ENCODE measurements at places on chromosomes 2 and 18.
A peak's percentile ranks its signal among the peaks of the same experiment; 100 is the strongest.

GRCh38 chr2:221235941-221236340 is 336.2 kb downstream of the EPHA4 start:
- no peak for DNase-seq

DNA sequence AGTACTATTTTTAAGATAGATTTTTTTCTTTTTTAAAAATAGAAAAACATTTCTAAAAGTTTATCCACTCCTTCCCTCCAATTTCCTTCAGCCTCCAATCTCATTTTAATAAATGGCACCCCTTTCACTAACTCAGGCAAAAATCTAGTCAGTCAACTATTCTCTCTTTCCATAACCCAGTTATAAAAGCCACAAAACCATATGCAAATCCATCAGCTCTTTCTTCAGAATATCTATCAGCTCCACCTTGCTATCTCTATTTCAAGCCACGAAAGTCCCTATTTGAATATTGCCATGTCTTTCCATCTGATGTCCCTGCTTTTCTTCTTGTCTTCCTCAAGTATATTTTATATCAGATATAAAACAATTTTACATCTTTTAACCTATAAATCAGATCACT is 397.1 kb downstream of the ERBB4 start:
- DNase-seq, result no peak

DNA sequence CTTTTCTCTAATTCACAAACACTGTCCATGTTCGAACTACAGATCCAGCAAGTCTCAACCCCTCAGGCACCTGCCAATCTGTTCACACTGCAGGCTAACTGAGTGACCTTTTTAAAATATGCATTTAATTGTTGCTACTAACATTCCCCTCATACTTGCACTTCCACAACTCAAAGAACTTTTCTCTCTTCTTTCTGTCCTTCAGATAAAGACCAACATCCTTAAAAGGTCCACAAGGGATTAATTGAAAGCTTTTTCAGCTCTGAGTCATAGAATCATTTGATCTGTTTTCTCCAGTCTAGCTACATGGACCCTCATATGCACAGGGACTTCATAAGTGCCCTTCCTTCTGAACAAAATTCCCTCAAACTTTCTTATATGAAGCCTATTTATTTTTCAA is 1321.2 kb downstream of the DPP10 start:
- DNase-seq, result no peak

- no peak for DNase-seq
These were observed 8.3 kb downstream of the PXDN start for GRCh38 chr2:1736045-1736444.

DNA sequence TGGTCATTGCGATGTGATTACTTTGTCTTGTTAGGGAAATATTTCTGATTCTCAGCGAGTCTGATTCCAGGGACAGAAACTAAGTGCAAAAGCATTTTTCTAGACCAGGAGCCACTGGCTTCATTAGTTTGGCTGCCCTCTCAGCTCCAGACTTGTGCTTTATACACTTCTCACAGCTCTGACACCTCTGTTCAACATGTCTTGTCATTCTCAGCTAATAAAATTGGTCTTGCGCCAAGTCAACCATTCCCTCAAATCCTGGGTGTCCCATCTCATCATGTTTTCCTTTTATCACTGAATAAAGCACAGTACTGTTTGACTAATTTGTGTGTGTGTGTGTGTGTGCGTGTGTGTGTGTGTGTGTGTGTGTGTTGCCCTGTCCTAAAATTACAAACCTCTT is 215.5 kb upstream of the EPHA4 start:
- no peak for DNase-seq

GRCh38 chr2:124804014-124804940 is 779.2 kb downstream of the CNTNAP5 start:
- no peak for DNase-seq

DNA sequence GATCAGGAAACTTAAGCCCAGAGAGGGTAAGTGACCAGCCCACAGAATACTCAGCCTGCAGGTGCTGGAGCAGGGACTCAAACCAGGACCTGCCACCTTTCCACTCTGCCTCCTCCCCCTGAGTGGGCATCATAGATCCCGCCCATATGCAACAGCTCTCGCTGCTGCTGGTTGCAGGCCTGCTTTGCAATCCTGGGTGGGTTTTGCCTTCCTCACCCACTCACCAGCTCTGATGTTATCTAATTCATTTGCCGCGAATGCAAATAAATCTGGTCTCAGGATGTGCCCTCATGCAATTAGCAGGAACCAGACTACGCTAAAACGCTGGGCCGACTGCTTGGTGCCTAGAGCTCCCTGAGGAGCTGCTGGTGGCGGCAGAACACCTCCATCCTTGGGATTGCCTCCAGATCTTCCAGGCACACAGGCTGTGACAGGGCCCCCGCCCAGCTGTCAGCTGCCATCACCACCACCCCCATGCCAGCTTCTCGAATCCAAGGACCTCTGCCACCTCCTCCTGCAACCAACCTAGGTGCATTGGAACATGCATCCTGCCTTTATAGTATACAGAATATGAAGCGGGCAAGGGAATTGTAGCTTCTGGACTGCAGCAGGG is 28.8 kb downstream of the CNGA3 start:
- DNase-seq, result no peak

- no peak for DNase-seq
These were observed 58.4 kb downstream of the PHLPP1 start for GRCh38 chr18:62773691-62774090.

DNA sequence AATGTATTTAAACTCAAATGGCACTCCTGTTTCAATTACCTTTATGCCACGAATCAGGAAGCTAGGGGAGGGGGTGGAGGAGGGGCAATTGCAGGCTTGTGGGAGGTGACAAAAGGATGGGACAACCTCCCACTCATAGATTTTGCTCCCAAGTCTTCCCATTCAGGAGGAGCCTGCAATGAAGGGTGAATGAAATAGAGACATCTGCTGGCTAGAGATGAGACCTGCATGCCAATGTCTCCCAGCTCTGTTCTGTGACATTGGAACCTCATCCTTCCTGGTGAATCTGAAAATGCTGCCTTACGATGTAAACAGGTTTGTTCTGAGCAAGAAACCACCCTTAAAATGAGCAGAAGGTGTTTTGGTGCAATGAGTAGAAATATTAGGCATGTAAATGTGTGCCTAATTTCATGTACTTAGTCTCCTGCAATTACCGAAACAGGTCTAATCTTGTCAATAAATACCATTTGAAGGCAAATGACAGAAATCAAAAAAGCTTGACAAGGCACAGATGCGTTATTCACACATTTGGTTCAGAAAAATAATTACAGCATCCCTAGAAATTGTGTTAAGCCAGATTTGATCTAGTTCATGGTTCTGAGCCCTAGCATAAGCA is 2.7 kb upstream of the PID1 start:
- no peak for DNase-seq

DNA sequence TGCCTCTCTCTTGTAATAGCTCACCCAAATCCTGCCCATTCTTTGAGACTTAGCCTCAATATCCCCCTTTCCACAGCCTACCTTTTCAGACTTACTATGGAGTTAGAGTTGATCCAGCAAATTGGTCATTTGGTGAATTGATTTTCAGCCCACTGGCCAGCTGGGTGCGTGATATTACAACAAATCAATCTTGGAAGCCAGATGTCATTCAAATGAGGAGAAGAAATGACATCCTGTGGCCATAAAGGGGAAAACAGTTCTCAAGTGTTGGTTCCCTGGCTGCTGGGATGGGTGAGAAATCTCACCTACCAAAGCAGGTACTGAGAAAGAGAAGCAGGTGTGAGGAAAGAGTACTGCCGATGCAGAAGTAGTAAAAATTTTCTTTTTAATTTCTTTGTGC is 36.7 kb upstream of the FOXI3 start:
- DNase-seq, result no peak

GRCh38 chr2:240567872-240568677 is at the start of gene RNPEPL1:
TSS of gene RNPEPL1 (plus strand) at chr2:240568484. CDS start at chr2:240568587, 103 bp downstream.
- no peak for DNase-seq

DNA sequence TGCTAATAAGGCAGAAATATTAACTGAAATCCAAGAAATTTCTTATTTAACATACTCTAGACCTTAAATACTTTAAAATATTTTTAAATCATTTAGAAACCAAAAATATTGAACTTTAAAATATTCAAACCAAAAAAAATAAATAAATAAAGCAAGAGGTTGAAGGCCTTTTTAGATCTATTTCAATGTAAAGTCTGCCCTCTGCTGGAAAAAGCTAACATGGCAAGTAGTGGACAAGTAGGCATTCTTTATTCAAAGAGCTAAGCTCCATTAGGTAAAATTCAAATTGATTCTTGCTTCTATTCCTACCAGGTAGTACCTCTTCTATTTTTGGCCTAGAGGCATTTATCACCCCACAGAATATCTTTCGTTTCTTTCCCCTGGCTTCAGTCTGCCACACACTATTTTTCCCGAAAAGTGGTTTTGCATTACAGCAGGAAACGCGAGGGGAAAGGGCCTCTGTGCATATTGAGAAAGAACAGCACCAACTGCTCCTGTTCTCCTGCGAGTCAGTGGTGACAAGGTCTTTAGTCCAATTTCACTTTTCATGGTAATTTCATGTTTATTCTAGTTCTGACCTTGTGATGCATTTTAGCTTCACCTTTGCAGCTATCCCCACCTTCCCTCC is 20.4 kb downstream of the IFIH1 start:
- DNase-seq, result peak; percentile 19

DNA sequence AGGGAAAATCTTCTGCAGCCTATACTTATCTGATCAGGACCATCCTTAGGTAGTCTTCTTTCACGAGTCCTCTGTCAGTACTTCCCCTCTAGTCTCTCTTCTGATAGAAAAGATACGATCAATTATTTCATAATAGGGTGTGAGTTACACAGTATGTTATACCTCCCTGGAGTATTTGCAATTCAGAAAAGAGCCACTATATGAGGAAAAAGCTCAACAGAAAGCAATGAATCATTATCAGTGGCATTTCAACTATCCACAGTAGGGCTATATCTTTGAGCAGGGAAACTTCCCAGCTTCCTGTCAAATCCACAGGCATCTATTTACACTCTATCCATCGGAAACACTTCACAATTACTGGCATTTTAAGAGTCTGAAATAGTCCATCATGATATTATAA is 105.3 kb upstream of the ACVR2A start:
- DNase-seq, result no peak

- DNase-seq, result no peak
These were observed 1.6 kb downstream of the CRIM1 start for GRCh38 chr2:36356990-36357846.

- DNase-seq, result no peak
These were observed 172.1 kb downstream of the ANKRD44 start for GRCh38 chr2:197138506-197138905.

DNA sequence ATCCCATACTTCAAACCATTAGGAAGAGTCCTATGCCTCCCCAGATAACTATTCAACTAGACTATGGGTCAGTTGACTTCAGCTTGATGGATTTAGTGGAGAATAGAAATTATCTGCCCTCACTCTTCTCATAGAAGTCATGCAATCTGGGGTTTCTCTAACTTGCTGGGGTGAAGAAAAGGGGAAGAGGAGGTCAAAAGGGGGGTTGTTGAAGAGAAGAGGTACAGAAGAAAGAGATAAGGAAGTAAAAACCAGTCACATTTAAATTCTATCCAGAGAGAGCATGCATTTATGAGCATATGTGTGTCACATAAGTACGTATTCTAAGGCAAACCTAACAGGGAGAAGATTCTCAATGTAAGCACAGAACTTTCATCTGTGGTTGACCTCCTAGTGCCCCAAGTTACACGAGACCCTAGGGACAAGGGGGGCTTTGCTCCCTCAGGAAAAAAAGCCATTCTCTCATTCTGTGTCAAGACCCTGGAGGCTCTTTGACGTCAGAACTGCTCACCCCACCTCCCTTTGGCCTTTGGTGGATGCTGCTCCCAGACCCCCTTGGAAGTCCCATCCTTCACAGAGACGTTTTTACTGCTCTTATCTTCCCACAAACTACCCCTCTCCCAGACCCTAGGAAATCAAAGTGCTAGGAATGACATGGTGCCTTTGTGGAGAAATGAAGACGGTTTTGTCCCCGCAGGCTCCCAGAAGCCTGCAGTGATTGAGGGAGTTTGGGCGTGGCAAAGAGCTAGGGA is 236.8 kb upstream of the TNP1 start:
- no peak for DNase-seq

DNA sequence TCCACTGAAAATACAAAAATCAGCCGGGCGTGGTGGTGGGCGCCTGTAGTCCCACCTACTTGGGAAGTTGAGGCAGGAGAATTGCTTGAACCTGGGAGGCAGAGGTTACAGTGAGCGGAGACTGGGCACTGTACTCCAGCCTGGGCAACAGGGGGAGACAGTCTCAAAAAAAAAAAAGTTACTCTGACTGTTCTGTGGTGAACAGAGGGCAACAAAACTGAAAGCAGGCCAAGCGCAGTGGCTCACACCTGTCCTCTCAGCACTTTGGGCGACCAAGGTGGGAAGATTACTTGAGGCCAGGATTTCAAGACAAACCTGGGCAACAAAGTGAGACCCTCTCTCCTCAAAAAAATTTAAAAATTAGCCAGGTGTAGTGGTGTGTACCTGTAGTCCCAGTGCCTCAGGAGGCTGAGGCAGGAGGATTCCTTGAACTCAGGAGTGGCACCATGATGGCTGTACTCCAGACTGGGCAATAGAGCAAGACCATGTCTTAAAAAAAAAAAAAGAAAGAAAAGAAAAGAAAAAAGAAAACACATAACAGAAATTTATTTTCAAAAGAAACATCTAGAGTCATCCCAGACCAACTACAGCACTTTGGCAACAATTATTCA is 13.6 kb upstream of the RTN4 start:
- DNase-seq, result no peak

DNA sequence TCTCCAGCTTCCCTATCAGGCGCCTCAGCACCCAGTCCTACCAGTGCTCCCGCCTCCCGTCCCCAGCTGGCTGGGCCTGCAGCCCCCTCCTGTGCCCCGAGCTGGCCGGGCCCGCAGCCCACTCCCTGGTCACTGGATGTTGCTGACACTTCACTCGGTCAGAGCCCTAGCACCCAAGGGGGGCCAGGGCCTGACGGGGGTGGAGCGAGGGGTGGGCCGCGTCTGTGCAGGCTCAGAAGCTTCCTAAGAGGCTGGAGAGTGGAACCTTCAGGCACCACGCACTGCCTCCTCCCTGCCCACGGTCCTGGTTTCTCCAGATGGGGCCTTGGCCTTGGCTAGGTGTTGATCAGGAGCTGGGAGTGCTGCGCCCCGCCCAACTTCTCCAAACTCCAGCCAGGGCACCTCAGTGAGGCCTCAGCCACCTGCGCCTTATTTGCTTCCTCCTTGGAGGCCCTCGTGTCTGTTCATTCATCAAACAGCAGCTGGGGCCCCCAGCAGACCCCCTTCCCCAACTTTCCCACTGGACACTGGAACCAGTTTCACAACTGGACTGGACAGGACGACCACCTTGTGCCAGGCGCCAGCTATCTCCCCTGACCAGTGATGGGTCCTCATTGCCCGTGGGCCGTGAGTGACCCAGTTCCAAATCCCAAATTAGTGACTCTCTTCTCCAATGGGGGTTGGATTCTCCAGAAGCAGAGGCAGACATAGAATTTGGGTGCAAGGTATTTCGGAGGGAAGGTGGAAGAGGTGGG is 16.7 kb downstream of the CAPN10 start:
- no peak for DNase-seq

- no peak for DNase-seq
These were observed 55.0 kb upstream of the CERS6 start for GRCh38 chr2:168401048-168401556.

- no peak for DNase-seq
These were observed 146.9 kb upstream of the MAP3K20 start for GRCh38 chr2:172928756-172929155.

Data from stimulated activated CD8-positive, alpha-beta memory T cell treated with anti-CD3 and anti-CD28 coated beads, Interleukin-4, amount 100 ng/mL, for 1 hour (primary cell).